B cell (primary cell): ENCODE measurements at places on chromosomes 3 and 15. TPM values are rescaled to one million over a fixed set of nuclear protein-coding genes. Genes with fewer than 3 reads are reported as not detected.

The CASR gene
- total RNA-seq, result not detected in 2 replicates

The SCN5A gene
- total RNA-seq, result 0.20 and 0.36 TPM in 2 replicates

The CCRL2 gene
- total RNA-seq, result 2.3 and 2.6 TPM in 2 replicates

The CEMIP gene
- total RNA-seq, result 0.24 and 0.32 TPM in 2 replicates

The VWA5B2 gene
- total RNA-seq, result 0.37 TPM in 1 of 2 replicates, not detected in the other

The SOX14 gene
- total RNA-seq, result not detected in 2 replicates

The WDR76 gene
- 10.9 and 12.7 TPM in 2 replicates for total RNA-seq

The ZNF148 gene
- total RNA-seq, result 71.5 and 74.6 TPM in 2 replicates

The SOX2 gene
- not detected in 2 replicates for total RNA-seq

The ACKR2 gene
- total RNA-seq, result 1.1 and 1.7 TPM in 2 replicates

The KCNMB2 gene
- total RNA-seq, result not detected in 2 replicates

The PLXND1 gene
- 74.4 and 89.8 TPM in 2 replicates for total RNA-seq

The PRSS50 gene
- 0.10 TPM in 1 of 2 replicates, not detected in the other for total RNA-seq

The RASGRF1 gene
- total RNA-seq, result 9.4 and 10.1 TPM in 2 replicates

The PTH1R gene
- not detected in 2 replicates for total RNA-seq

The STRIT1 gene
- not detected in 2 replicates for total RNA-seq

The C3orf85 gene
- total RNA-seq, result not detected in 2 replicates

The CNTN6 gene
- not detected in 2 replicates for total RNA-seq

The TGM4 gene
- total RNA-seq, result not detected in 2 replicates

The TNFAIP8L3 gene
- total RNA-seq, result not detected in 2 replicates

The TBL1XR1 gene
- total RNA-seq, result 128 and 138 TPM in 2 replicates

The PAK2 gene
- total RNA-seq, result 81.7 and 97.7 TPM in 2 replicates

The SEMA3F gene
- 0.27 TPM in 1 of 2 replicates, not detected in the other for total RNA-seq

The SLC28A1 gene
- not detected in 2 replicates for total RNA-seq

The TRH gene
- not detected in 2 replicates for total RNA-seq

The CP gene
- total RNA-seq, result not detected in 2 replicates

The ZNF619 gene
- 22.8 and 27.6 TPM in 2 replicates for total RNA-seq

The AGBL1 gene
- not detected in 2 replicates for total RNA-seq

The ANKUB1 gene
- not detected in 2 replicates for total RNA-seq

The CDV3 gene
- total RNA-seq, result 179 and 188 TPM in 2 replicates

The ABHD10 gene
- total RNA-seq, result 40.1 and 43.2 TPM in 2 replicates

The PATL2 gene
- 58.9 and 60.5 TPM in 2 replicates for total RNA-seq

The GOLGA8M gene
- total RNA-seq, result 0.80 and 1.3 TPM in 2 replicates

The CRABP1 gene
- total RNA-seq, result not detected in 2 replicates

The VGLL3 gene
- not detected in 2 replicates for total RNA-seq

The LNP1 gene
- total RNA-seq, result 1.6 and 1.9 TPM in 2 replicates

The SAMMSON gene
- not detected in 2 replicates for total RNA-seq

The CPB1 gene
- total RNA-seq, result not detected in 2 replicates

The SPINK8 gene
- not detected in 2 replicates for total RNA-seq

The TMCO5A gene
- total RNA-seq, result not detected in 2 replicates

The BRPF1 gene
- total RNA-seq, result 36.5 and 40.1 TPM in 2 replicates

The XRN1 gene
- 78.6 and 91.8 TPM in 2 replicates for total RNA-seq

The TRPM1 gene
- not detected in 2 replicates for total RNA-seq

The PLEKHO2 gene
- total RNA-seq, result 23.1 and 25.4 TPM in 2 replicates

The REC114 gene
- total RNA-seq, result not detected in 2 replicates

The TERC gene
- 10.6 and 12.5 TPM in 2 replicates for total RNA-seq

The IL16 gene
- total RNA-seq, result 284 and 287 TPM in 2 replicates

The TTLL3 gene
- 84.5 and 84.6 TPM in 2 replicates for total RNA-seq

The PDCD6IP gene
- 276 TPM in 2 replicates for total RNA-seq

The IGSF11 gene
- total RNA-seq, result not detected in 2 replicates

The IREB2 gene
- 88.4 and 92.1 TPM in 2 replicates for total RNA-seq

The CSPG4 gene
- 0.15 and 0.17 TPM in 2 replicates for total RNA-seq

The PCLAF gene
- total RNA-seq, result 0.42 and 0.46 TPM in 2 replicates

The UNC13C gene
- not detected in 2 replicates for total RNA-seq

The MGA gene
- total RNA-seq, result 77.2 and 79.7 TPM in 2 replicates

The CCR3 gene
- total RNA-seq, result not detected in 2 replicates

The SMAD3 gene
- total RNA-seq, result 163 and 177 TPM in 2 replicates

The SLC22A14 gene
- not detected in 2 replicates for total RNA-seq
